ENCODE measurements at places on chromosomes 1 and 21.
A peak's percentile ranks its signal among the peaks of the same experiment; 100 is the strongest.

GRCh38 chr1:228807904-228808605, 72.8 kb downstream of the RHOU start:
- DNase-seq, result no peak

- peak; percentile 69 for DNase-seq
Observed at GRCh38 chr1:31535561-31535960, 40.8 kb upstream of the TINAGL1 start.

DNA sequence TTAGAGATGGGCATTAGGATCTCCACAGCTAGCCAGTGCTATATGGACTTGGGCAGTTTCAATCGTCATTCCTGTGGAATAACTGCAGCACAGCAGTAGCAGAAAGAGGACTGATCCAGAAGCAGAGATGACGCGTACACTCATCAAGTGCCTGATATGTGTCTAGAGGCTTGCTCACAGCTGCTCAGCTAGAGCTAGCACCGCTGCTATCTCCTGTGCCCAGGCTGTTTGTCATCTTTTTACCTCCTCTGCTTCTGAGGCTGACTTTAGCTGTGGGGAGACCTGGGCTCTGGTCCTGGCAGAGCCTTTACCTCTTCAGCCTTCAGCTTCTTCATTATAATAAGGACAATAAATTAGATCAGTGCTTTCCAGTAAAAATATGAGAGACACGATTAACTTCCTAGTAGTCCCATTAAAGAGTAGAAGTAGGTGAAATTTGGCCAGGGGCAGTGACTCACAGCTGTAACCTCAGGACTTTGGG, 5.3 kb downstream of the TENT5C start:
- no peak for DNase-seq

- DNase-seq, result peak; percentile 85
Observed at GRCh38 chr1:207145401-207146058, 41.5 kb downstream of the C4BPA start.

GRCh38 chr1:201222125-201222524, 31.5 kb downstream of the IGFN1 start:
- DNase-seq, result no peak

GRCh38 chr1:2311184-2312032, 79.9 kb downstream of the MORN1 start:
- DNase-seq, result peak; percentile 32

DNA sequence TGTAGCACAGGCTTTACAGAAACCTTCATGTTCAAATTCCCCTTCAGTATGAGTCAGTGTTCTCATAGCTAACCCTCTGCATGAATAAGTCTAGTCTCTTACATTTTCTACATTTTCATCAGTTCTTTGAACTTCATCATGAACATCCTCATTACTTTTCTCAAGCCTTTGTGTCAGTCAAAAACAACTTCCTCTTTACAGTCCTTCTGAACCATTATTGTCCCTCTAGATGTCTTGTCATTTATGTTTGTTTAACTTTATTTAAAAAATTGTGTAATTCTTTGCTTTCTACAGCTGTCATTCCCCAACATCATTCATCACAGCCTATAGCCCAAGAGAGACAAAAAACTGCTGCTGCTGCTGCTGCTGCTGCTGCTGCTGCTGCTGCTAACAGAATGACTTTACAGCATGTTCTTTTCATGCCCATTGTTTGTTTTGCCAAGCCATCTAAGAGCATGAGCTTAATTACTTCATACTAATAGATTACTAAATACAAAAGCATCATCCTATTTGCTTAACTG, 133.1 kb downstream of the LRRC40 start:
- DNase-seq, result no peak

DNA sequence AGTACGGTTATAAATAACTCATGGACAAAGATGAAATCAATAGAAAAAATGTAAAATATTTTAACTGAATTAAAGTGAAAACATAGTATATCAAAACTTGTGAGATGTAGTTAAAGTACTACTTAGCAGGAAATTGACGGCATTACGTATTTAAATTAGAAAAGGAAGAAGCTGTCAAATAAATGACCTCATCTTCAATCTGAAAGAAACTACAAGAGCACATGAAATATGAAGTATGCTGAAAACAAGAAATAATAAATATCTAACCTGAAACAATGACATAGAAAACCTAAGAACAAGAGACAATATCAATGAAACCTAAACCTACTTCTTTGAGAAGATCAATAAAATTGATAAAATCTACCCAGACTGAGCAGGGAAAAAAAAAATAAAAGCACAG, 122.2 kb upstream of the PDE4B start:
- no peak for DNase-seq
